ENCODE measurements at places on chromosomes 1 and 21. TPM values are rescaled to one million over a fixed set of nuclear protein-coding genes. Genes with fewer than 3 reads are reported as not detected.

The BCAN gene
- total RNA-seq, result not detected

The RYR2 gene
- 0.13 TPM for total RNA-seq

The S100A1 gene
- total RNA-seq, result not detected

- no peak overlapping the region for H3K27ac ChIP-seq
- DNase-seq, result no peak
- no peaks in the 10 kb centered on the region for H3K27me3 ChIP-seq
- H3K4me1 ChIP-seq, result no peaks in the 10 kb centered on the region
Observed at GRCh38 chr1:116532671-116533428, 38.0 kb downstream of the CD58 start.
